AG08396 (cell line): ENCODE measurements at places on chromosomes 2 and 18.

DNA sequence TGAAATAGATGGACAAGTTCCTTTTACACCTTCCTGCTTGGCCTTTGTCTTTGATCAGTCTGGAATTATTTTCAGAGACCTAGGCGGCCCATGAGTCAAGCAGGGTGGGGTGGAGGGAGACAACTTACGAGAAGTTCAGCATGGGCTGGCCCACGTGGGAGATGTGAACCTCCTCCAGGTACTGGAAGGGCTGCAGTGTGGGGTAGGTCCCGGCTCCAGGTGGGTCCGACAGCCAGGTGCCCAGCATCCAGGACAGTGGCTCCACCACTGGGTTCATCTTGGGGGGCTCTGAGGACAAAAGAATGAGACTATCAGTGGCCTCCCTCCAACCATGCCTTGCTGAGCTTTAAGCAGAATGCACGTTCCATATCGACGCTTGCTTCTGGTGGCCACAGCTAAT, 30.8 kb downstream of the THAP4 start:
- no peak for DNase-seq

GRCh38 chr18:35623255-35623654, 41.7 kb downstream of the GALNT1 start:
- no peak for DNase-seq

DNA sequence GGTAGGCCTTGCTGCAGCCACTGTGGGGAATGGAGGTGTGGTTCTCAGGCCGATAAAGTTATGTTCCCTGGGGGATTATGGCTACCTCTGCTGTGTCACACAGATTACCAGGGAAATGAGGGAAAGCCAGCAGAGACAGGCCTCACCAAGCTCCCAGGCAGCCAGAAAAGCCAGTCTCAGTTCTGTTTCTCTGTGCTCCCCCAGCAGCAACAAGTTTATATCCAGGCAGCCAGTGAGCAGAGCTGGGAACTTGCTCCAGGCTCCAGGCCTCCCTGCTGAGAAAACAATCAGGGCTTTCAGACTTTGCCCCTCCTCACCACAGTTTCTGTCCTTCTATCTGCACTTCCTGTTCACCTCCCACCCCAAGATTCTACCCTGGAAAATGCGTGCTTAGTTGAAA, 596.6 kb upstream of the GYPC start:
- DNase-seq: no peak

DNA sequence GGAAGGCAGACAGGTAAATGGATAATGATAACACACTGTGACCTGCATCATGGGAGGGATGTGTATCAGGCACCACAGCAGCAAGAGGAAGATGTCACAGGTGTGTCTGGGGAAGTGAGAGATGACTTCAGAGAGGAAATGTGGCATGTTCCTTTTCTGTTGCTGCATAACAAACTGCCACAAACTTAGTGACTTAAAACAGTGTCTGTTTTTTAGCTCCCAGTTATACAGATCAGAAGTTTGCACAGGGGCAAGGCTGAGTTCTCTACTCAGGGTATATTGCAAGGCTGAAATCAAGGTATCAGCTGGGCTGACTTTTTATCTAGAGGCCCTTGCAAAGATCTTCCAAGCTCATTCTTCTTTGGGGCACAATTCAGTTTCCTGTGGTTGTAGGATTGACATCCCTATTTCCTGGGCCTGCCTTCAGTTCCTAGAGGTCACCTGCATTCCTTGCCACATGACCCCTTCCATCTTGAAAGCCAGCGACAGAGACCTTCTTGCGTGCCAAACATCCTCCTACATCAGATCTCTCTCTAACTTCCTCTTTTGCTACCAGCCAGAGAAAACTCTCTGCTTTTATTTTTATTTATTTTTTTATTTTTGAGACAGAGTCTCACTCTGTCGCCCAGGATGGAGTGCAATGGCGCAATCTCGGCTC, 2.1 kb upstream of the MAP3K2 start:
- DNase-seq: no peak

GRCh38 chr2:210477496-210477895, 937 bp upstream of the LANCL1 start:
- peak; percentile 76 for DNase-seq

DNA sequence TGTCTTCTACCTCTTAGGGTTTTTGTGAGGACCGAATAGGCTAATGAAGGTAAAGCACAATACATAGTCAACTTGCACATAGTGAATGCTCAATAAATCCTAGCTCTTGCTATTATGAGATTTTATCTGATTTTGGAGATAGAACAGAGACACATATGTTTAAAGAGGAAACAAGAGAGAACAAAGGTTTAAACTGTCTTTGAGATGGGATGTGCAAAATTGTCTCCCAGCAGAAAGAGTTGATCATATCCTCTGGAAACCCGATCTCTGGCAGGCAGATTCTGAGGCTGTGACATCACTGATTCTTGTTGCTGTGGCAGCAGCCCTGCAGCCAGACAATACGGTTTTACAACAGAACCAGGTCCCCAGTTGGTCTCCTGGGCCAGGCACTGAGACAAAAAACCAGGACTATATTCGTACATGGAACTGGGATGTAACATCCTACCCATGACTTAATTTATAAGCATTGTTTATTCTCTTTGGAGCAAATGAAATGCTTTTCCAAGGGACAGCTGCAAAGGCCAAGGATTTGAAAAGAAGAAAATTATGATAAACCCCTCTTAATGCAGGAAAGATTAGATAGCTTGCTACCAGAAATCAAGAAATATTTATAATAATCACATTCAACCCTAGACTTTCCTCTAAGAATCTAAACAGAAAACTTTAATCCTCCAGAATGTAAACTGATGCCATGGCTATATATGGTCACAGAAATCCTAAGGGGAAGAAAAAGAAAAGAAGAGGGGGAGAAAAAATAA, 80.2 kb downstream of the SLC8A1 start:
- peak; percentile 74 for DNase-seq

- no peak for DNase-seq
Measured at GRCh38 chr18:12599543-12599942, 58.4 kb downstream of the SPIRE1 start.

GRCh38 chr2:145091967-145092366, 572.0 kb upstream of the ZEB2 start:
- no peak for DNase-seq

GRCh38 chr2:196338440-196338839, 167.1 kb upstream of the STK17B start:
- no peak for DNase-seq

- DNase-seq: peak; percentile 25
Measured at GRCh38 chr2:168194784-168195522, 52.4 kb downstream of the STK39 start.

- no peak for DNase-seq
Measured at GRCh38 chr2:224272237-224272910, 129.5 kb downstream of the FAM124B start.

- DNase-seq: no peak
Measured at GRCh38 chr2:149219856-149220255, 110.5 kb upstream of the LYPD6 start.

GRCh38 chr2:218881744-218882460, 1.2 kb downstream of the WNT10A start:
- DNase-seq: no peak

- no peak for DNase-seq
Measured at GRCh38 chr2:221876016-221876415, 303.9 kb upstream of the EPHA4 start.

DNA sequence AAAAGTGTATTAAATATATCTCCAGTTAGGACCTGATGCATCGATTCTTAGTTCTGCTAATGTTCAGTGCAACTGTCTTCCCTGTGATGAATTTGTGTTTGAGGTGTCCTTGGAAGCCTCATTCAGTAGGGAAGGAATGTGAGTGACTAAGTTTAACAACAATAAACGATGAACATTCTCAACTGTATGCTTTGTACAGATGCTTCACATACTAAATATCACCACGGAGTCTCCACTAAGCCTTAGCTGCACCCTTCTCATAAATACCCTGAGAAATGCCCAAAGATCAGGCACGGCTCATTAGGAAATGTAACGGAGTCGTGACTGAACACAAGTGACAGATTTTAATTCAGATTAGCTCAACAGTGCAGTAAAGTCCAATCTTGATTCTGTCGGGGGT, 24.4 kb upstream of the AGFG1 start:
- DNase-seq: peak; percentile 50

- DNase-seq: no peak
Measured at GRCh38 chr2:44931198-44931780, 10.2 kb upstream of the SIX3 start.

- DNase-seq: no peak
Measured at GRCh38 chr2:226491112-226491511, 308.5 kb downstream of the IRS1 start.

- no peak for DNase-seq
Measured at GRCh38 chr2:128710729-128711128, 392.1 kb upstream of the HS6ST1 start.

- DNase-seq: no peak
Measured at GRCh38 chr2:70069049-70069448, 18.2 kb upstream of the PCBP1 start.

- no peak for DNase-seq
Measured at GRCh38 chr18:73793386-73793785, 354.2 kb downstream of the FBXO15 start.

DNA sequence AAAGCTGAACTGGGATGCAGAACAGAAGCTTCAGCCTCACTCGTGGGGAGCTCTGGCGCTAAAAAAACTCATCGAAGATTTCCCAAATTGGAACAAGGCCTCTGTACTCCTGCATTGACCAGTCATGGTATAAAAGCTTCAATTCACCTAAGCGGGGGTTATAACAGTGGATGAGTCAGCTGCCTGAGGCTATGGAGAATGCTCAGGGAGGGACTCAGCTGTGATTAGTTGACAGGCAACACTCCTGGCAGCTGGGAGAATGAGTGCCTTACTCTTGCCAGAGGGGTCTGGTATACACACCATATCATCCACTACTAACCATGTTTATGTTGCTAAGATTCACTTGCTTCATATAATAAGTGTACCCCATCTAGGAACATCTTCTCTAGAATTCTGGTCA, 350.6 kb upstream of the VRK2 start:
- no peak for DNase-seq

GRCh38 chr2:156522864-156523440, 86.8 kb downstream of the GPD2 start:
- no peak for DNase-seq

- no peak for DNase-seq
Measured at GRCh38 chr2:119475857-119476244, 44.2 kb downstream of the TMEM37 start.

GRCh38 chr2:118493213-118493612, 354.2 kb downstream of the EN1 start:
- no peak for DNase-seq
